ENCODE measurements at places on chromosomes 12 and 14.

DNA sequence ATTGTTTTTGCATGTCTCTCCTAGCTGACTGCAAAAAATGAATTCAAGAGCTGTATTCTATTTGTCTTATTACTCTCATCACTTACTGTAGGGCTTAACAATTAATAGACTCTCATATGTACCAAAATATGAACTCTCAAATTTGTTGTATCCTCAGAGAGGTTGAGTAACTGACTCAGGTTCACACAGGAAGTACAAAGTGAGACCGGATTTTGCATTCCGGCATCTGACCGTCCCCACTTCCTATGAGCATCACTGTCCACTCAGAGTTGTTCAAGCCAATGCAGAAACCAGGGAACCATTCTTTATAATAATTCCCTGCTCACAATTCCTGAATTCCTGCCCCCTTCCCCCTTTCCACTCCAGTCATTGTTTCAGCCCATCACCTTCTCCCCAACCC, 113.3 kb upstream of the AMIGO2 start:
- DNase-seq, result no peak

DNA sequence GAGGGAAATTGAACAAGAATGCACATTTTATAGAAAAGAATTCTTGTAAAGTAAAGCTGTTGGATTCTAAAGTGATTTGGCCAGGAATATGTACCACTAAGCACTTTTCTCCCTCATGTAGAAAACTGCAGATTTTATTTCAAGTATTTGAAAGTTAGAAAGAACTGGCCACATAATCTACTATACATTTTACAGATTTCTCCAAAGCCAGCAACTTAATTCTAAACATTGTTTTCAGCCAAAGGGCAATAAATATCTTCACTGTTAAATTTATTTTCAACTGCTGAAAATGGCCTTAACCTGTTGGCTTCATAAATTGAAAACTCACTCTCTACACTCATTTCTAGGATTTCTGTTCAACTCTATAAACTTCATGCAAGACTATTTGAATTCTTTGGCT, 15.6 kb upstream of the KERA start:
- no peak for DNase-seq

- DNase-seq, result no peak
These were observed 99.9 kb downstream of the BCAT1 start for GRCh38 chr12:24848941-24849477.

DNA sequence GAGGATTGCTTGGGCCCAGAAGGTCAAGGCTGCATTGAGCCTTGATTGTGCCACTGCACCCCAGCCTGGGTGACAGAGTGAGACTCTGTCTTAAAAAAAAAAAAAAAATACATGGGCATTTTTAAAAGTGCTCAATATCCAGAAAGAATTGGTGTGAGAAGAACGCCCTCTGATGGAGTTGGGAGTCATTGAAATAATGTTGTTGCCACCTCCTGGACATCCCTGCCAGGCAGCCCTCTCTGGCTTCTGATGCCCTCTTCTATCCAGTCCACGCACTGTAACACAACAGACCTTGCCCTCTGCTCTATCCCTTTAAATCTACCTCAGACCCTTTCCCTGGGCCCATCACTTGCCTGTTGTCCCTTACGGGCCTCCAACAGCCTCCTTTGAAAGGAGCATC, 4.9 kb downstream of the PTGDR start:
- no peak for DNase-seq
